CD4-positive, alpha-beta T cell treated with Interferon alpha-2 for 1 hour (primary cell): ENCODE measurements at places on chromosomes 11 and 22.

GRCh38 chr11:26936109-26936508 lies 57.8 kb upstream of the FIBIN start:
- DNase-seq = no peak

DNA sequence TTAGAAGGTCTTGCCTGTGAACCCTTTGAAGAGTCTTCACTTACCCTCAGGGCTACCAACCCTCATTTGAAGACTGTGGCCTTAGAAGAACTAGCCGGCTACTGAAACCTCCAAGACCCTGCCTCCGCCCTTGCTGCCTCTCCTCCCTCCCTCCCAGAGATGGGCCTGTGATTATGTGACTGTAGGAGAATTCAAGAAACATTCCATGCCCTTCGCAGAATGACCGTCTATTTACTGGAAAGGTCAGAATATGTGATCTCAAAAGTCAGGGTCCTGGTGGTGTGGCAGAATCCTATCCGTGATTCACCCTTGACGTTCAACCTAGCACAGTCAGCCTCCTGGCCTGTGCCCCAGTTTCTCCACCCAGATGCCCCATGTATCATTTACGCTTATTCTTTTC lies 109.6 kb downstream of the CTNND1 start:
- no peak for DNase-seq

DNA sequence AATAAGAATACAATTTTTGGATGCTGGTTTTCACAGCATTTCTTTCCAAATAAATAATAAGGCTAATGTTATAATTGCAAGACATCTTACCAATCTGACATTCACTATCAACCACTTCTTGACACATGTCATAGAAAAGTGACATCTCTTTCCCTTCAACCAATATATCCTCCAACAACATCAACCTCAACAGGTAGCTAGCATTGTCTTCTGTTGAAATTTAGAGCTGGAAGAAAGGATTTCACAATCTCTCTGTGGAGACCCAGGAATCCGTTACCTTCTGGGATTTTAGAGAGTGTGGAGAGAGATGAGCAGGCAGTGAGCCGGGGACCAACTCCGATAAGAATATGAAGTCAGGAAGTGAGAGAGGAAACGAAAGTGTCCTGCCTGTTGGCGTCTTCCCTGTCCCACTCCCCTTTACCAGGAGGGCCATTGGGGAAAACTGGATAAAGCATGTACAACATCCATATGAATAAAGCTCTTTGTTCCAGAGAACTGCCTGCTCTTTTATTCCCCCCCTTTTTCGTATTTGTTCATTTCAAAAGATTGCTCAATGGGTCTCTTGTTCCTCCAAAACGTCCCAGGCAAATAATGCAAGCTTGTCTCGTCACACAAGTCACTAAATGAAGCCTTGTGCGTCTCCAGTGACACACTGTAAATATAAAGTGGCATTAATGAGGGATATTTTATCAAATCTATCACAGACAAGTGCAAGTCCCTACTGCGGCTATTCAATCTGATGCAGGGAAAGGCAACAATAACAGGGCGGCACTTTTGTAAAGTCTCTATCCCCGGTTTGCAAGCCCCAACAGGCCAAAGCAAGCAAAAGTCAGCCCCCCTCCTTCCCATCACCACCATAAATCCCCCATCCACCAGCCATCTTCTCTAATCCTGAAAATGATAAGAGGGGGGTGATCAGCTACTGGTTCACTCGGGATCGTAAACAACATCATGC lies 3.4 kb downstream of the CADM1 start:
- no peak for DNase-seq

DNA sequence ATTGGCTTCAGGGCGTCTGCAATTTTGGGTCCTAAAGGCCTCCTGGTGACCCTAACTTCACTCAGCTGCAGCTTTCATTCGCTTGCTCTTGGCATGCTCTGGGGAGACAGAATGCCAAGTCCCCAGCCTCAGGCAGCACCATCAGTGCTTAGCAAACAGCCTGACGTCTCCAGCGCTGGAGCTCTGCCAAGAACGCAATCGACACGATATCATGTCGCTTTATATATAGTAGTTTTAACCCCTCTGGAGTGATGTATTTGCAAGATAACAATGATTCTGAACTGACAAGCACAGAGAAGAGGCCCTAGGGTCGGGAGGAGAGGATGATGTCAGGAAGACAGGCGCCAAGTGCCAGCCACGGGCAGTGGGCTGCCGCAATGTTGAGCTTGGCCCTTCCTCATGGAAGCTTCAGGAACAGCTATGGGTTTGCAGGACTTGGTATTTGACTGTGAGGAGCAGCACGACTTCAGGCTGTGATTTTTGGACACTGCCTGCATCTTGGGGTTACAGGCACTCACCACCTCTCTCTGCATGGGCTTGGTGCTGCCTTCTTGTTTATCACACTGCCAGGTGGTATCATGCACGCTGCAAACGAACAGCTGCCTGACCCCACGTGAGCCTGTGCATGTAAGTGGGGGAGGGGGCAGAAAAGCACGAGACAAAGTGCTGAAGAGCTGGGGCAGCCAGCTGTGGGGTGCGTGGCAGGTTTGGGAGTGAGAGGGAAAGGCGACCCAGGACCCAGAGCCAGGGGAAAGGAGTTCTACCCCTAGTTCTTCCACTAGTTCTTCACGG lies 26.1 kb downstream of the B3GAT1 start:
- DNase-seq = no peak

- no peak for DNase-seq
Observed at GRCh38 chr22:31253949-31254348, 38.3 kb downstream of the PIK3IP1 start.

GRCh38 chr11:555780-556661 lies 4.5 kb downstream of the LMNTD2 start:
- DNase-seq = peak; percentile 28

GRCh38 chr22:29503811-29504372 lies 23.9 kb downstream of the NEFH start:
- no peak for DNase-seq

GRCh38 chr11:2675540-2675939 lies 24.3 kb downstream of the KCNQ1OT1 start:
- DNase-seq = no peak

- no peak for DNase-seq
Observed at GRCh38 chr22:35319244-35319985, 19.7 kb downstream of the TOM1 start.

- no peak for DNase-seq
Observed at GRCh38 chr22:19983741-19984140, 32.9 kb downstream of the ARVCF start.

GRCh38 chr11:116727990-116728389 lies 44.8 kb downstream of the BUD13 start:
- DNase-seq = no peak

DNA sequence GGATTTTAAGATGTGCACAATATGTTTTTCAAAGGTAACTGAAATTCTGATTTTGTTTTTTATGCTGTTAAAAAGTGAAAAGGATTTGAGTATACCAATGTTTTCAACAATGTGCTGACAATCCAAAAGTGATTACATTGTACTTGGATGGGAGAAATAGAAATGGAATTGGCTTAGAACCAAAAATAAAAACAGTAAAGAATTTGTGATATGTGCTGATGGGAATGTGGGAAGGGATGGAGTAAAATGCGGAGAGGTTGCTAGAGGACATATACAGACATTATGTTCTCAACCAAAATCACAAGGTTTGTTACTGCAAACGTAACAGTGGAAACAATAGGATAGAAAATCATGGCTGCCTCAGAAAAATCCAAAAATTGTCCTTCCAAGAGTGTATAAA lies 279.3 kb upstream of the TENM4 start:
- no peak for DNase-seq

DNA sequence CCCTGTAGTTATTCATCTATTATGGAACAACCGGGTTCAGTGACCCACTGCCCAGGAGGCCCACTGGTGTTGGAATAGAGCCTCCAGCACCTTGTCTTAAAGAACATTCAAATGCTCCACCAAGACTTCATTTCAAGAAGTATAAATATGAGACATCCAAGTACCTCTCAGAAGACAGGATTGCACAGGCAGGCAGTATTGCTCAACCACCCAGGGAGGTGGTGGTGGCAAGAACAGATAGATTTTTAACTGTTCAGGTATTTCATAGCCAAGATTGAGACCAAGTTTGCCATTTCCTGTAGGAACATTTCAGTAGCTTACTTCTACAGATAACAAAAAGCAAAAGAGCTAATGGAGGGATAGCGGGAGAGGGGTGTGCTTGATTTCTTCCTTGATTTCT lies 78.7 kb downstream of the COMMD9 start:
- DNase-seq = no peak

DNA sequence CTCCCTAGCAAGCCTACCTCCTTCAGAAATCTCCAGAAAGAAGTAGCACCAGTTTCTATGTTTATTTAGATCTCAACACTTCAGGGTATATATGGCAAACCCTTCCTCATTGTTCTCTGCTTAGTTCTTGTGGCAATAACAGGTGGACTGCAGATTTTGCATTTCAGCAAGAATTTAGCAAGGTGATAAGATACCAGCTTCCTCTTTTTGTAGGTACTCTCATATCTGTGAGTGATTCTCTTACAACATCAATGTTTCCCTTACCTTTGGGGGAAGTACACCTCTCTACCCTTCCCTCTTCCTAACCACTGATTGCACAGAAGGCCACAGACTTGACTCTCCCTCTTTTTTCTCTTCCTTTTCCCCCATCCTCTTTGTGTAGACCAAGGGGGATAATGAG lies 230.9 kb upstream of the SESN3 start:
- DNase-seq = no peak

- no peak for DNase-seq
Observed at GRCh38 chr11:70470127-70470526, 71.8 kb downstream of the CTTN start.

GRCh38 chr11:124917115-124917637 lies 1.9 kb upstream of the HEPN1 start:
- DNase-seq = no peak

- no peak for DNase-seq
Observed at GRCh38 chr22:20128619-20128901, 3.0 kb upstream of the ZDHHC8 start.

- DNase-seq = no peak
Observed at GRCh38 chr22:19991395-19991644, 25.3 kb downstream of the ARVCF start.

- DNase-seq = no peak
Observed at GRCh38 chr11:87775036-87775435, 400.2 kb downstream of the RAB38 start.

GRCh38 chr11:3216027-3216525 lies 2.5 kb downstream of the MRGPRG start:
- DNase-seq = no peak

GRCh38 chr11:79937676-79938334 lies 497.0 kb upstream of the TENM4 start:
- DNase-seq = no peak
